NCI-H69 (cell line): ENCODE measurements at places on chromosomes 1 and 21.

DNA sequence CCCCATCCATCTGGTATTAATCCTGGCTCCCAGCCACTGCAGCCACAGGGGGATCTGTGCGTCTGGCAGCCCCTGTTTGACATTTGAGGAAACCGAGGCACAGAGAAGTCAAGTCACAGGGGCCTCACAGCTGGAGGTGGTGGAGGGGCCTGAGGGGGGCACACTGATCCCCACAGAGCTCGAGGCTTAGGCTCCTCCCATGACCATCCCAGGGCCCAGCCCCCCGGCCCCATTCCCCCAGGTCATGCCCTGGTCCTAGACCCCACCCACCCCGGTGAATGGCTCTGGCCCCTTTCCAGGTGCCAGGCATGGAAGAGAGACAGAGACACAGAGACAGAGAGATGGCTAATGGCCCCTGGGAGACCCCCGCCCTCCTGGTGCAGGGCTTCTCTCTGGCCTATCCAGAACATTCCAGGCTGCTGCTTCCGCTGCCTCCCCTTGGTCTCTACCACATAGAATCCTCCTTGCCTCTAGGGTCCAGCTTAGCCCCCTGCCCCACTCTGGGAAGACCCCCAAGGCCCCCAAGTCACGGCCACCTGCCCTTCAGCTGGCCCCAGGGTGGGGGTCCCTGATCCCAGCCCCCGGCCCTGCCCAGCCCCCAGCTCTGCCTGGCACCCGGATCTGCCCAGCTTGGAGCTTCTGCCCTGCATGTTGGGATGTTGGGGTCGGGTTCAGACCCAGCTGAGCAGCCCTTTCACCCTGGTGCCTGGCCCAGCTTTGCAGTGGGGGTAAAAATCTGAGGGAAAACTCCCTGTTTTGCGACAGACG, 29.2 kb upstream of the LRRC3 start:
- no peak for DNase-seq

DNA sequence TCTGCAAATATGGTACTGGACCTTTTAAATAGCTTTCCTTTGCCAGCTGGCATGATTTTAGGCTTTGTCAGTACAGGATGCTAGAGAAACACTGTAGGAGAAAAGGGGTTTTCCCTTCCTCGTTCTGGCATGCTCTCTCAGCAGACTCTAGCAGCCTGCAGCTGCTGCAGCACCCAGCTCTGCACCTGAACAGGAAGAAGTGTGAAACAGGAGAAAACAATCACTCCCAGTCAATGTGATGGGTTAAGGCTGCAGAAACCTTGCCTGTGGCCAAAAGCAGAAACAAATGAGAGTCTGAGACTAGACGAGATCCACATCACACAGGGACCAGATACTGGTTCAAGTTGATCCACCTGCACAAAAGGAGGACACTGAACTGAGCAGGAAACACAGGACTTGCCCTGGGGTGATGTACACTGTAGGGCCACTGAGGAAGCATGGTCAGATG, 21.2 kb downstream of the OVGP1 start:
- DNase-seq: no peak

- peak; percentile 39 for DNase-seq
Observed at GRCh38 chr1:18100491-18101063, 7.0 kb upstream of the IGSF21 start.

DNA sequence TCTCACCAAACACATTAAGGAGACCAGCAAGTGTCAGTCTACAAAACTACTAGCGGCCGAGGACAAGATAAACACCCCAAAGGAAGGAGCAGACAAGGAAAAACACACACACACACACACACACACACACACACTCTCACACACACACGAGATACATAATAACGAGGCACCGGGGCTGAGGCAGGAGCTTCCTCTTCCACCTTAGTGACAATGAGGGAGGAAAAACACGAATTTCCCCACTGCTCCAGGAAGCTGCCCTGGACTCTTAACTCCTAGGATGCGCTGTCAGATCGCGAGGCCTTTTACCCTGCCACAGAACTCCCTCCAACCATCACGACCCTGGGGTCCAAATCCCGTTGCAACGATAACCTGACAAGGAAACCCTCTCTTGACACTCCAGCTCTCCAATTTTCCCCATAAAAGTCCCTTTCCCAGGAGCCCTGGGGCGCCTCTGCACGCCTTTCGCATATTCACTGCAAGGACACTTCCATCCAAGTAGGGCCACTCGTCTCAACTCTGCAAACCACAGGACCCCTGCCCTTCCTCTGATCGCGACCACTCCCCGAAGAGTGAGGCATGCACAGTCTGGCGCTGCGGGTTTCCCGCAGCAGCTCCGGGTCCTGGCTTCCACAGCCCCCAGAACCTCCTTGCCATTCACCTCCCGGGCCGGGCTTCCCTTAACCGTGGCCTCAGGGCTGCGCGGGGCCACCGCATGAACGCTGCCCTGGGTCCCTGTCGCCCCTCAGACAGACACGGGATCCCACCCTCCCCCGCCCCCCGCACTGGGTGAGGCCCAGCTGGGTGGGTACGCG, 581 bp downstream of the ETV3 start:
- peak; percentile 52 for DNase-seq

GRCh38 chr1:231420959-231421545, 1.0 kb downstream of the EGLN1 start:
- peak; percentile 77 for DNase-seq

DNA sequence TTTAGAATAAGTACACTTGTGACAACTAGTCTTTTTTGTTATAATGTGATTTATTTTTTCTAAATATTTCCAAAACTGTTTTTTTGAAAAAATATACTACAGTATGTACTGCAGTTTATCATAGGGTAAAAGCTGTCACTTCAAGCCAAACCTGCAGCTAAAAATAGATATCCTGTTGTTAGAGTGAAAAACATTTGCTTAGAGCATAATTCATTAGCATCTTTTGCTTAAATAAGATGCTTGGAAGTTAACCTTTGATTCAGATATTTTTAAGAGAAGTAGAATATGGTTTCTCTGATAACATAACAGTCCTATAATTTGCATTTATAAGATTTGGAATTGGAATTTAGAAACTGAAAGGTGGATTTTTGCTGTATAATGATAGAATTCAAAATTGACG, 21.5 kb downstream of the PRKACB start:
- DNase-seq: peak; percentile 2

- no peak for DNase-seq
Observed at GRCh38 chr1:80171631-80172030, 1165.1 kb upstream of the ADGRL4 start.

- DNase-seq: no peak
Observed at GRCh38 chr1:84933011-84933611, 40.1 kb upstream of the LPAR3 start.

GRCh38 chr1:86798608-86799291, 94.4 kb downstream of the SH3GLB1 start:
- DNase-seq: no peak

- no peak for DNase-seq
Observed at GRCh38 chr1:230463760-230464159, 37.6 kb upstream of the PGBD5 start.

GRCh38 chr1:109626682-109627408, 7.2 kb downstream of the AMPD2 start:
- no peak for DNase-seq

GRCh38 chr1:25863486-25864262, 4.4 kb upstream of the AUNIP start:
- DNase-seq: no peak

- DNase-seq: no peak
Observed at GRCh38 chr1:19676438-19676922, 11.8 kb downstream of the HTR6 start.

- no peak for DNase-seq
Observed at GRCh38 chr1:27878039-27878438, 5.7 kb downstream of the THEMIS2 start.

DNA sequence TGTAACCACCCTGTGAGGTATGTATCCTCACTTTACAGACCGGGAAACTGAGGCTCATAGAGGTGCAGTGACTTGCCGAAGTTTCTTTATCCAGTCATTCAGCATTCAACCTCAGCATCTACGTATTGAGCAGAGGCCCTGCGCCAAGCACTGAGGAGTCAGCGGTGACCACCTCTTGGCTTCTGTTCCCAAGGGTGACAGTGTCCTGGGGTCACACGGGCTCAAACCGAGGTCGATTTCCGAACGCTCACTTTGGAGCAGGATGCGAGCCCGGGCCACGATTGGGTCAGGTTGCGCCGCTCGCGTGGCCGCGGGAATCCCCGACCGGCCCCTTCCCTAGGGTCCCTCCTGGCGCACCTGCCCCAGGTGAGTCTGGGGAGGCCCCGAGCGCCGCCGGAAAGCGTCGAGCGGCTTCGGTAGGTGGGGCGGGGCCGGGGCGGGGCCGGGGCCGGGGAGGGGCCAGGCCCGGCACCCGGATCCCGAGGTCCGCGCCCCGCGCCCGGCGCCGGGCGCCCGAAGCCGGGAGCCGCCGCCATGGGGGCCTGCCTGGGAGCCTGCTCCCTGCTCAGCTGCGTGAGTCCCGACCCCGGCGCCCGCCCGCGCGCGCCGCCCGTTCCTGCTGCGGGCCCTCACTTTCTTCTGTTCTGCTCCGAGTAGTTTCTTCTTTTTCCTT, at the start of gene SERINC2:
Gene SERINC2 (plus strand): TSS at position 482 of the 673 bp plus-strand sequence. CDS start 53 bp downstream, at position 535.
- peak; percentile 80 for DNase-seq

DNA sequence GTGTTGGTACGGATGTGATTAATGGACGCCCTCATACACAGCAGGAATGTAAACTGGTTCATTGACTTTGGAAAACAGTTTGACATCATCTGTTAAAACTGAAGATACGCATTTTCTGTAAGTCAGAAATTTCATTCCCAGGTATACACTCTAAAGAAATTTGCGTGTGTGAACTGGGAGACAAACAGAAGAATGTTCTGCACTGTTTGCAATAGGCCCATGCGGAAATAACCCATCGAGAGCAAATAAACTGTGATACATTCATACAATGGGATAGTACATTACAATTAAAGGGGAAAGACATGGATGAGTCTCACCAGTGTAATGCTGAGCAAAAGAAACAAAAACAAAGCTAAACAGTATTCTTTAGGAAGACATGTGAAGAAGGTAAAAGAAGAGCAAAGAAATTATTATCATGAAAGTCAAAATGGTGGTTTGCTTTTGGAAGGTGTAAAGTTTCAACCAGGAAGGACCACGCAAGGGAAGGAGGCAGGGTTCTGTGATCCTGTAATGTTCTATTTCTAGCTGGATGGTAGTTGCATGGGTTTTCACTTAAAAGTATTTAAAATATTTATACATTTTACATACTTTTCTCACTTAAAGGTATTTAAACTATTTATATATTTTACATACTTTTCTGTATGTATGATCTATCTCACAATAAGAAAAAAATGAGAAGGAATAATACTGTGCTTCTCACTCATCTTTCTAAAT, 30.3 kb downstream of the INTS7 start:
- DNase-seq: no peak

- DNase-seq: no peak
Observed at GRCh38 chr1:224217655-224218623, 34.9 kb downstream of the DEGS1 start.

- no peak for DNase-seq
Observed at GRCh38 chr21:29271927-29272333, 26.8 kb upstream of the BACH1 start.

DNA sequence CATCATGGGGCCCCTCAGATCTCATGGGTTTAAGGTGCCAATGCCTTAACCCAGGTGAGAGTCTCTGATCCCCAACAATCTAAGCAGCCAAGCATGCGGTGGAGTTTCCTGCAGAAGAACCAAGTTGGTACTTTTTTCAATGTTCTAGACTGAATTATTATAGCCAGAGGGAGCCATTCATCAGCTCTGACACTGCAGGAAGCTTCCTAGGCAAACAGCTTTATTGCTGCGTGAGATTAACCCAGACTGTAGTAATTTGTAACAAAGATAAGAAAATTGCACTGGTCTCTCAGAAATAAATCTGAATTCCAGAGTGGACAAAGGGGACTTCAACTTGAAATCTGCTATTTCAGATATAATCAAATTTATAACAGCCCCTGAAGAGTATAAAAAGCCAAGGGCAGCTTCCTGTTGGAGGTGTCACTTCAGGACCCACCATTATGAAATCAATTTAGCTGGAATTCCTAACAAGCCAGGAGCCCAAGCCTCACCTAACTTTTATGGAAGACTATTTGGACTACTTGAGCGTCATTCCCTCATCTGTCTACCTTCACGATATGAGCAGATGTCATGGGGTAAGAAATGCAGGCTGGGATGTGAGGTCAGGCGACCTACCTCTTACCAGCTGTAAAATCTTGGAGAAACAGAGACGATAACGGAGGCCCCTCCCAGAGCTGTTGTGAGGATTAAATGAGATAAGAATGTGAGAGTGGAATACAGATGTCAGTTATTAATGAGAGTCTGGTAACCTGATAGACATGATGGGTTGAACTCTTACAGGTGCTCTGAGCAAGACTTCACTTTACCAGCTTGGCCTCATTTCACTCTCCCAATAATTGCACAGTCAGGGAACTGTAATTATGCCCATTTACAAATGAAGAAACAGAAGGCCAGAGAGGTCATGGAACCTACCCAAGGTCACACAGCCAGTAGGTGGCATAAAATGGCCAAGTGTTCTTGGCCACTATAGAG, 135.1 kb downstream of the RRAGC start:
- no peak for DNase-seq

GRCh38 chr1:224623310-224623714, 7.2 kb downstream of the CNIH3 start:
- DNase-seq: no peak

- DNase-seq: peak; percentile 35
Observed at GRCh38 chr1:117237726-117238381, 27.1 kb upstream of the VTCN1 start.

DNA sequence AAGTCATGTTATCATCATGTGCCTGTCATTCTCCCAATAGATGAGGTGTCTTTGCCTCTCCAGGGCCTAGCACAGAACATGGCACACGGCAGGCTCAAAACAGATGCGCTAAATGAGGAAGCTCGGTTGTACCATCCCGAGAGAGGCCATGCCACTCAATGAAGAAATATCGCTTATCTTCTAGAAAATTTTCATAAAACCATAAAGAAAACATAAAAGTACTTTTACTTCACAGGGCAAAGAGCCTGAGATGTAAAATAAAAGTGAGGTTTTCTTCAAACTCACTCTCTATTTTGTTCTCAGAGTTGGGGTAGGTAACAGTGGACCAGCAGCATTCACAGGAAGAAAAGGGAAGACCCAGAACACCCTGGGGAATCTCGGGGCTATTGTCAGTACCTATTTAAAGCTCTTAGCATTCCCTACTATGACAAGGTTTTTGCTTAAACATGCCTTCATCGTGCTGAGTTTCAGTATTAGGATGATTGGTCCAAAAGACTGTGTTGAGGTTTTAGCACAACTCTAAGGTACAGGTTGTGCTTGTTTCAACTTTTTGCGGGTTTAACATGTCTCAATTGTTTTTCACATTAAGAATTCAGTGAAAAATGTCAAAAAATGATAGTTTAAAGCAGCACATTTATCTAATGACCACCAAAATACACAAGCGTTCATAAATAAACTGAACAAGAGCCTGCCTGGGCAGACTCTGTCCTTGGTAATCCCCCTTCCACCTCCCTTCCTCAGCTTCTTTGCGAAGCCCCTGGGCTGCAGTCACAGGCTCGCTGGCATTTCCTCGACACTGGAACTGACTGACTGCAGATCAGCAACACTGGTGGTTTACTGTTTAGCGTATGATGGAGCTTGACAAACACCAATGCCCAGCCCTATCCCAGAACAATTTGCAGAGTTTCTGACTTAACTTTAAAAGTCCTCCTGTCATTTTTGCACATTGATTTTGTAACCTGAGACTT, 55.6 kb downstream of the COQ8A start:
- DNase-seq: no peak

GRCh38 chr1:98903726-98904125, 100.9 kb downstream of the PLPPR5 start:
- no peak for DNase-seq
